Heart right ventricle (tissue), 16 donors: ENCODE measurements at places on chromosomes 3 and 15. TPM values are rescaled to one million over a fixed set of nuclear protein-coding genes. Genes with fewer than 3 reads are reported as not detected.

Gene ISL2
- not detected for total RNA-seq

Gene ZMYND10
- not detected for total RNA-seq

DNA sequence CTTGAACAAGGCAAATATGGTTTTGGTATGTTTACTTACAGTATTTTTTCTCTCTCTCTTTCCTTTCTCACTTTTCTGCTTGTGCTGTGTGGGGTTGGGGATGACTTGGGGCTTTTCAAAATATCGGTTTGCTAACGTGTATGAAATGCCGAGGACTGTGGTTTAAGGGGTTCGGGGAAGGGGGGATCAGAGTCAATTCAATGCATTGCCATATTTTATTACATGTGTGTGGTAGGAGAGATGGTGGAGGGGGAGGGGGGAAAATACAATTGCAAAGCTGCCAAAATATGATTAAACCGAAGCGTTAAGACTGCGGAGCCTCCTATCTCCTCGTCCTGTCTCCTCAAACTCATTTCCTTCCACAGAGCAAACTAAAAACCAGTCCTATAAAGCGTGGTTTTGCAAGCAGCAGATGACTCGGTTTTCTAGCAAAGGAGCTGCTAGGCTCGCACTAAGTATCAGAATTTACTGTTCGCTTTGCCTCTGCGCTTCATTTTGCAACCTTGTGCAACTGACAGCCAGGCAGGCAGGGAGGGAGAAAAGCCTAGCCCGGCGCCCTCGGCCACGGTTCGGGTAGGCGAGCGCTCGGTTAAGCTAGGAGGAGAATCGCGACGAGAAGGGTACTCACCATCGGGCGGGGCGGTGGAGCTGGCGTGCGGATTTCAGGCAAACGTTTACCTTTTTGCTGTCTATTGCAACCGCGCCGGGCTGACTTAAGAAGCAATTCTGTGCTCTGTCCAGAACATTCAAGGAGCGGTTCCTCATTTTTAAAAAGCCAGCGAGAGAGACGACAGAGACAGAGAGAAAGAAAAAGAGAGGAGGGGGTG is 4.0 kb upstream of the NR2F2 start:
- no peak for DNase-seq

- H3K36me3 ChIP-seq: no peaks in the 10 kb centered on the region
- peak; percentile 12 for DNase-seq
- no peak overlapping the region for H3K4me3 ChIP-seq
- no peaks in the 10 kb centered on the region for H3K27me3 ChIP-seq
These were observed 234.8 kb upstream of the WNT5A start for GRCh38 chr3:55721716-55722484.

- DNase-seq: no peak
- no peaks in the 10 kb centered on the region for H3K36me3 ChIP-seq
- no peaks in the 10 kb centered on the region for H3K27me3 ChIP-seq
- no peak overlapping the region for H3K27ac ChIP-seq
- H3K4me3 ChIP-seq: no peak overlapping the region
- no peaks in the 10 kb centered on the region for H3K4me1 ChIP-seq
These were observed 24.7 kb downstream of the GPR15 start for GRCh38 chr3:98556164-98557130.
